ENCODE measurements at places on chromosomes 16 and 17.

DNA sequence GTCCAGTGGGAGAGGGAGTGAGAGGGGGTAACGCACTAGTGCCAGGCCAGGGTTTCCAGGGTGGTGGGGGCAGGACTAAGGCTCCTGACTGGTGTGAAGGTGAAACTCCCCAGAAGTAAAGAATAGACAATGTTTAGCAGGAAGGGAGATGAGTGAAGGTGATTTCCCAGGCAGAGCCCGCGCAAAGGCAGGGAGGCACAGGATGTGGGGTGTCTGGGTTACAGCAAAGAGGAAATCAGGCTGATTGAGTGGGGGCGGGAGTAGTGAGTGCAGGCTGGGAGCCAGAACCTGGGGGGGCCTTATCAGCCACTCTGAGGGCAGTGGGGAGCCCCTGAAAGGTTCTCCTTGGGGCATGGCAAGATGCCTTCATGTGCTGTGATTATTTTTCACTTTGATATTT is 167.5 kb downstream of the UTP18 start:
- DNase-seq, result no peak

DNA sequence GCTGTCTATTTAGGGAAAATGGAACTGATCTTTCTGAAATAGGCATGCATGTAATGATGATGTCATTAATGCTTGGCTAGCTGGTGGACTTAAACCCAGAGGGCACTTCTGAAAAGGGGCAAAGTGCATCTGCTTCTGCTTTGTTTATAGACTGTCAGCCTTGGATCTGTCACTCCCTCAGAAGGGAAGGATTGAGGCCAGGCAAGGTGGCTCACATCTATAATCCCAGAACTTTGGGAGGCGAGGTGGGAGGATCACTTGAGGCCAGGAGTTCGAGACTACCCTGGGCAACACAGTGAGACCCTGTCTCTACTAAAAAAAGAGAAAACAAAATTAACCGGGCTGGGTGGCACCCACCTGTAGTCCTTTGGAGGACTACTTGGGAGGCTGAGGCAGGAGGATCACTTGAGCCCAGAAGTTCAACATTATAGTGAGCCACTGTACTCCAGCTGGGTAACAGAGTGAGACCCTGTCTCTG is 185.5 kb downstream of the WWOX start:
- DNase-seq, result no peak

GRCh38 chr16:8951447-8952280 is 12.0 kb downstream of the USP7 start:
- DNase-seq, result no peak

DNA sequence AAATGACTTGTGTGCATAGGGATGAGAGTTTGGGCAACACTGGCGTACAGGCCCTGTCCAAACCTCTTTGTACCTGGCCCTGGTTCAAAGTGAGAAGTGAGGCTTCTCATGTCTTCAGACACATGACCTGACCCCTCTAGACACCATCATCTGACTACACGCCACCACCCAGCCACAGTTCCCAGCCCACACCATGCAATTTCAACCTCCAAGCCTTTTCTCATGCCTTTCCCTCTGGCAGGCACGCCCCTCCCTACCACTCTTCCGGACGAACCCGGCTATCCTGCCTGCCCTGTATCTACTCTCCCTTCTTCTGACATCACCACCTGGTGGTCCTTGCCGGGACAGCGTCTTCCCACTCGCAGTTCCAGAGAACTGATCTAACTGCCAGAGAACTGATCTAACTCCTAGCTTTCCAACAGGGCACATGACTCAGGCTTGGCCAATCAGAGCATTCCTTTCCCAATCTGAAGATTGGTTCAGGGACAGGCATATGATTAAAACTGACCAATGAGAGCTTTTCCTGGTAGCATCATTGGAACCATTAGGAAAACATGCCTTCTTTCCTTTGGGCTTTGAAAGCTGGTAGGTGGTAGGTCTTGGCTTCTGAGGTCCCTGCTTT is 27.1 kb upstream of the IL21R start:
- DNase-seq, result peak; percentile 81

- no peak for DNase-seq
Measured at GRCh38 chr17:8068736-8069586, 18.6 kb downstream of the ALOX12B start.

- DNase-seq, result no peak
Measured at GRCh38 chr16:58026139-58026704, 668 bp downstream of the MMP15 start.

DNA sequence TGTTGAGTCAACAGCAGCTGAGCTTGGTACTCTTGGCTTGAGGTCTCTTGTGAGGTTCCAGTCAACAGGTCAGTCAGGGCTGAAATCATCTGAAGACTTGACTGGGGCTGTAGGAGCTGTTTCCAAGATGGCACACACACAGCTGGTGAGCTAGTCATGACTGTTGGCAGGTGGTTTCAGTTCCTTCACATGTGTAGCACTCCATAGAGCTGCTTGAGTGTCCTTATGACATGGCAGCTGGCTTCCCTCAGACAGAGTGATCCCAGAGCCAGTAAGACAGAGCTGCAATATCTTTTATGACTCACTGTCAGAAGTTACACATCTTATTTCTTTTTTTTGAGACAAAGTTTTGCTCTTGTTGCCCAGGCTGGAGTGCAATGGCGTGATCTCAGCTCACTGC is 19.5 kb upstream of the GAS7 start:
- no peak for DNase-seq

DNA sequence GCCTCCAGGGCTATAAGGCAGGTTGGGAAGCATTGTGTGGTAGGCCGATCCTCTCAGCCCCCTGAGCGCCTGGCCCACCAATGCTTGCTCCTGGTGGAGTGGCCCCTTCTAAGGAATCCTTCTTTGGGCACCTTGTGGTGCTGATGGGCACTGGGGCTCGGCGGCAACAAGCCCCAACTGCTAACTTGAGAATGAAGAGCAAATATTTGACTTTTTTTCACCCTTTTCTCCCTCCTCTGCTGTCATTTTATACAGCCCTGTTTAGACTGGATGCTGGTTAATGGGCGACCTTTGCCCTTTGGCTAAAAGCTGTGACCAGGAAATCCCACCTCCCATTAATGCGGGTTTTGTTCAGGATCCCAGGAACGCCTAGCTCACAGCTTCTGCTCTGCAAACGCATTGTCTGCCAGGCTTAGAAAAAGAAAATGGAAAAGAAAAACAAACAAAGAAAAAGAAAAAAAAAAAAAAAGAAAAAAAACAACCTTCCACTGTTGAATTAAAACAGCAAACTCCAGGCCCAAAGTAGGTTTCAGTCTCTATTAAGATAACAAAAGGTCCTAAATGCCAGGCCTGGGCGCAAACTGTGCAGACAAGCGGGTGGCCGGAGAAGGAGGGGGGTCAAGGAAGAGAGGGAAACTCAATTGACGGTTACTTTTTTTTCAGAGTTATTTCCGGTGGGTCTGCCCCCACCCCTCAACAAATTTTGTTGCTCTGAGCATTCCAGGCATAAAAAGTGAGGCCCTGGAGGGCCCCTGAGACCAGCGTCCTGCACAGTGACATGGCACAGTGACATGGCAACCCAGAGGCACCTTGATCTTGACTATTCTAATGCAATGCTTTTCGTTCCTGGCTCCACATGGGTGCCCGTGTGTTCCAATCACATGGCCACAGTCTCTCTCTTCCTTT is 301.4 kb downstream of the MAF start:
- DNase-seq, result no peak

DNA sequence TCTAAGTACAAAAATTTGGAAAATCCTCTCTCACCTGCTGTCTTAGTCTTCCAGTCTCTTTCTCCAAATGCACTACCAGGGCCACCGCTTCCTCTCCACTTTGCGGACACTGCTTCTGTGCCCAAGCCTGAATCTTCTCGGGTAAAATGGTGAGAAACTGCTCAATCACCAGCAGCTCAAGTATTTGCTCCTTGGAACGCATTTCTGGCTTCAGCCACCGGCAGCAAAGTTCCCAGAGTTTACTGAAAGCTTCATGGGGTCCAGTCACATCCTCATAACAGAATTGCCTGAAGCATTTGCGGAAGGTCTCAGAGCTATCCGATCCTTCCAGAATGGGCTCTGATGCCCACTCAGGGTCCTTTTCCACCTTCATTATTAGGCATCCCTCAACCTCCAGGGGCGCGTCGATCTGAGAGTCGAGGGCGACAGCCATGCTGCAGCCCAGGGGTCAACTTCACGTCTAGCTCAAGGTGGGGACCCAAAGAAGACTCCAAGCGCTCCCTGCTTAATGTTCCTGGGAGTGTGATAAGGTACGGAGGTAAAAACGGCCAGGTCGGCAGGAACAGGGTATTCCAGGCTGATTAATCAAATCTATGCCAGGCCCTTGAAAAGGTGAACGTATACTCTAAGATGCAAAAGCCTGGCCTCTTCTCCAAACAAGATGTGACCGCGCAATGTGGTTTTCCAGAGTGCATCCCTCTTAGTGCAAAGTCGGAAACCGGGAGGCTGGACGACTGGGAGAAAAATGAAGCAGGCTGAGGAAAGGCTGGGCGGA is 763 bp downstream of the ZKSCAN2 start:
- no peak for DNase-seq

DNA sequence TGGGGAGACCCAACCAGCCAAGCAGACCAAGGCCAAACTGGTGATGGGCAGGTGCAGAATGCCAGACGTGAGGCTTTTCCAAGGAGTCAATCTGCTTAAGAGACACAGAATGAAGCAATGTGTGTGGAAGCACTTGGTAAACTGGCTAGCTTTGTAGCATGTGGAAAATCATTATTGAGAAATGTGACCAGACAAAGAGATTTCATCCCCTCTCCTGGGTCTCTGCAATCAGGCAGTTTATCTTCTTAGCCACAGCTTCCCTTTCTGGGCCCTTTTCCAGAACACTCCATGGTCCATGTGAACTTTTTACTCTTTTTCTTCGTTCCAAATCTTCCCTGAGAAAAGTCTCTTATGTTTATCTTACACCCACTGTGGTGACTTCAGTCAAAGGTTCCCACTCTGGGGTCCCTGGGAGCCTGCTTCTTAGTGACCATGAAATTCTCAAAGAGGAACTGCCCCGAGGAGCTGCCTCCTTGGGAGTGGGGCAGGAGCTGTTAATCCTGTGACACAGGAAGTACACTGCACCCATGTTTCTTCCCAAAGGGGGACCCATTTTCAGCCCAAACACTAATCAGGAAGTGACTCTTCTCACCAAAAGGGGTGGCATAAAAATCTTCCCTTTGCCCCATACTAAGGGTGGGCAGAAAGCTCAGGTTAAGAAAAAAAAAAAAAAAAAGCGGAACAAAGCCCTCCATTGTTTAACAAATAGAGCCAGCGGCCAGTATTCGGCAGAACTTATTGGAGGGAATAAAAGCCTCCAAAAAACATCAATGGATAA is 346.2 kb upstream of the ASIC2 start:
- no peak for DNase-seq

DNA sequence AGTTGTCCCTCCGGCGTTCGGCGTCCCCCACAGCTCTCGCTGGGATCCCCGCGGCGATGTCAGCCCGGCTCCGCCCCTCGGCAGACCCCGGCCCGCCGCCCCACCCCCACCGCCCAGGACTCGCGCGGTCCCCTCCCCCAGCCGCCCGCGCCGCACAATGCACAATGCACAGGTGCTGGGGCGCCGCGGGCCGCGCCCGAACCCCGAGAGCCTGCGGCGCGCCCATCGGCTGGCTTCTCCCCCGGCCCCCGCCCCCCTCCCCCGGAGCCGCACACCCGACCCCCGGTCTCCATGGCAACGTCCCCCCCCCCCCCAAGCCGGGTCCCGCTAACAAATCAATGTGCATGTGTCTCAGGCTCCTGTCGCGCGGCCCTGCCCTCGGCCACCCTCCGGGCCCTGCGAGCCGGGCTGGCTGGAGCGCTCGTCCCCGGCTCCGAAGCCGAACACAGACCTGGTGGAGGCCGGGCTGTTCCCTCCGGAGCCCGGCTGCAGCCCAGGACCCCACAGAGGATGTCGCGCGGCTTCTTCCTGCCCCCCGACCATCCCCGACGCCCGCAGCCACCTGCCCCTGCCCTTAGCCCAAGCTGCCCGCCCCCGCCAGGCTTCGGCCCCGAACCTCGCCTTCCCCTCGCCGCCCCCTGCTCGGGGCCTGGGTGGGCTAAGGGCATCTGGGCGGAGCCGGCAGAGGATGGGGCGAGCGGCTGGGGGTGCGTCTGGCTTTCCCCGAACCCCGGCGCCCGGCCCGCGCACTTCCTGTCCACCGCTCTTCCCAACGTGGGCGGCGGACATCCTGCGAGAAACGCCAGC is 818 bp upstream of the CBX8 start:
- DNase-seq, result no peak

All from kidney glomerular epithelial cell (primary cell).